ENCODE measurements at places on chromosomes 7 and 10. TPM values are rescaled to one million over a fixed set of nuclear protein-coding genes. Genes with fewer than 3 reads are reported as not detected.

GRCh38 chr7:13153266-13153665 lies 465.8 kb downstream of the ARL4A start:
- no peaks in the 10 kb centered on the region for H3K4me1 ChIP-seq
- H3K27ac ChIP-seq, result no peak overlapping the region
- no peak for DNase-seq
- no peaks in the 10 kb centered on the region for H3K36me3 ChIP-seq

- no peaks in the 10 kb centered on the region for H3K27me3 ChIP-seq
- no peak overlapping the region for H3K27ac ChIP-seq
- H3K36me3 ChIP-seq, result no peaks in the 10 kb centered on the region
- H3K4me3 ChIP-seq, result no peak overlapping the region
These were observed 303.6 kb upstream of the PITRM1 start for GRCh38 chr10:3476186-3476585.

NAT16 gene
- not detected for polyA plus RNA-seq

DNA sequence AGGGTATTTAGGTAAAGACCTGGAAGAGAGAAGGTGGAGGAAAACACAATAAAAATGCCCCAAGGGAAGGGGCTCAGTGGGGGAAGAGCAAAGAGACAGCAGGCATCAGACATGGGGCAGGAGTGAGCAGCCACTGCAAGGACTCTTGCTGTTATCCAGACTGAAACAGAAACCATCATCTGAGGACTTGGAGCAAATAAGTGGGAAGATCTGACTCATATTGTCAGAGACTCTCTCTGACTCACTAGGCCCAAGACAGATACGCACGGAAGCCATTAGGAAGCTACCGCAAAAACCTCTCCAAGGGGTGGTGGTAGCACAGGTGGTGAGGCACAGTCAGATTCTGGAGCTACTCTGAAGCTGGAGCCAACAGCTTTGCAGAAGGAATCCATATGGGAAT lies 110.7 kb downstream of the RNF32 start:
- no peaks in the 10 kb centered on the region for H3K27me3 ChIP-seq
- no peak for DNase-seq
- H3K27ac ChIP-seq, result no peak overlapping the region
- H3K4me3 ChIP-seq, result no peak overlapping the region

TCAF2 gene
- 9.2 TPM for polyA plus RNA-seq

DNA sequence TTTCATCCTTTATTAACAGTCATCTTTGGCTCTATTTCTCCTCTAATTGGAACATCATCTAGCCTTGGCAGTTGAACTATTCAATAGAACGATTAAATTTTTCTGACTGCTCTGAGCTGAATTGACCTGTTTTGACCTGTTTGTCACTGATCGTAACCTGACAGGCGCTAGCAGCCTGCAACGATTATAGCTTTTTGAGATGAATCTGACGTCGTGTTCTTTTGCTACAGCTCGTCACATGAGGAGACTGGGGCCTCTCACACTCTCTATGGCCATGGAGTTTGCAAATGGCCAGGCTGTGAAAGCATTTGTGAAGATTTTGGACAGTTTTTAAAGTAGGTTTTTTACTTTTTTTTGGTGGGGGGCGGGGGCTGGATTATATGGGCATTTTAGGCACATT lies 229.8 kb downstream of the FOXP2 start:
- H3K36me3 ChIP-seq, result no peaks in the 10 kb centered on the region
- H3K27ac ChIP-seq, result no peak overlapping the region
- no peaks in the 10 kb centered on the region for H3K27me3 ChIP-seq
- DNase-seq, result no peak

ST8SIA6 gene
- not detected for polyA plus RNA-seq

DNA sequence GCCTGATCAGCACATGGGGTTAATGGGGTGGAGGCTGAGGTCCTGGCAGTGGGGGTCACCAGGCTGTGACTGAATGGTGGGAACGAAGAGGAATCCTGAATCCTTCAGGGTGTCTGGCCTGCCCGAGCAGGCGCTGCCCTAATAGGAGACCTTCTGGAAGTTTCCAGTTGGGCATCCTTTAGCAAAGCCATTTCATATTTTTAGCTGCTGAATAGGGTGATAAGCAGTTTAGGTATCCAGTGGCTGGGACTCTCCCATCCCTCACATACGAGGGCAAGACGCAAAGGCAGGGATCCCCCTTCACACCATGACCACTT lies 159.3 kb downstream of the SH3PXD2A start:
- DNase-seq, result no peak
- peaks cover 4% of the 10 kb centered on the region for H3K27me3 ChIP-seq
- H3K4me3 ChIP-seq, result no peak overlapping the region
- H3K36me3 ChIP-seq, result no peaks in the 10 kb centered on the region

GRCh38 chr10:16905320-16905719 lies 88.1 kb upstream of the RSU1 start:
- H3K27me3 ChIP-seq, result no peaks in the 10 kb centered on the region
- peaks cover 25% of the 10 kb centered on the region for H3K36me3 ChIP-seq
- H3K4me3 ChIP-seq, result no peak overlapping the region

SLC26A4 gene
- polyA plus RNA-seq, result not detected

GRCh38 chr10:29643771-29644501 lies 9.2 kb upstream of the SVIL start:
- H3K4me1 ChIP-seq, result peaks cover 40% of the 10 kb centered on the region
- no peak overlapping the region for H3K4me3 ChIP-seq
- no peaks in the 10 kb centered on the region for H3K36me3 ChIP-seq
- no peak overlapping the region for H3K27ac ChIP-seq
- H3K27me3 ChIP-seq, result no peaks in the 10 kb centered on the region
- DNase-seq, result no peak

DNA sequence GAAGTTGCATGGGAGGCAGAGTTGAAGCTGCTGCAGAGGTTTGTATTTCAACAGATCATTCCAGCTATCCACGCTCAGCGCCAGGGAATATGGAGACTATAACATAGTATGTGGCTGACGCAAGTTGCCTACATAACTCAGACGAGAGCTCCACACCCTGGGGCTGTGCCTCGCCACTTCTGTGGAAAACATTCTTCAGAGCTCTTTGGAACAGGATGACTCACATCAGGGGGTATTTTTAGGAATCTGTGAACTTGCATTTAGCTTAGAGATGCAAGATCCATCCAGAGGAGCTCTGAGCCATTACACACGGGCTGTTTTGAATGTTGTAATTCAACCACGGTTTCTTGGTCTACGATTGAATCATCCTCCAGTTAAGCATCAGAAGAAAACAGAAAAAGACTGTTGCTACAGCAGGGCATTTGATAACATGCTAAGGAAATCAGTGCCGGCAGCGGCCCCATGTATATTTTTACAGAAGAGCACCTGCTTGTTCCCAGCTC lies 481.5 kb upstream of the AKR1E2 start:
- no peaks in the 10 kb centered on the region for H3K36me3 ChIP-seq
- H3K27ac ChIP-seq, result no peak overlapping the region
- peaks cover 10% of the 10 kb centered on the region for H3K27me3 ChIP-seq
- no peaks in the 10 kb centered on the region for H3K4me1 ChIP-seq
